A549 treated with dexamethasone at 1 μM for 4 hours (cell line): ENCODE measurements at places on chromosomes 13 and 19. TPM values are rescaled to one million over a fixed set of nuclear protein-coding genes. Genes with fewer than 3 reads are reported as not detected.

Gene SAMD4B
- total RNA-seq = 101 to 193 TPM (median 189 TPM) in 5 replicates

Gene URAD
- total RNA-seq = not detected in 5 replicates

Gene ELSPBP1
- total RNA-seq = not detected in 5 replicates

Gene ADGRE3
- not detected in 5 replicates for total RNA-seq

Gene SIGLEC9
- 0.05 to 0.07 TPM (median 0.05 TPM) in 4 of 5 replicates, not detected in the other for total RNA-seq

Gene VSTM1
- total RNA-seq = 0.23 to 0.79 TPM (median 0.54 TPM) in 5 replicates

Gene TBXA2R
- 1.1 to 1.9 TPM (median 1.2 TPM) in 5 replicates for total RNA-seq
